ENCODE measurements at places on chromosomes 13 and 19.

- no peak for DNase-seq
Observed at GRCh38 chr13:72884101-72884500, 102.2 kb downstream of the PIBF1 start.

DNA sequence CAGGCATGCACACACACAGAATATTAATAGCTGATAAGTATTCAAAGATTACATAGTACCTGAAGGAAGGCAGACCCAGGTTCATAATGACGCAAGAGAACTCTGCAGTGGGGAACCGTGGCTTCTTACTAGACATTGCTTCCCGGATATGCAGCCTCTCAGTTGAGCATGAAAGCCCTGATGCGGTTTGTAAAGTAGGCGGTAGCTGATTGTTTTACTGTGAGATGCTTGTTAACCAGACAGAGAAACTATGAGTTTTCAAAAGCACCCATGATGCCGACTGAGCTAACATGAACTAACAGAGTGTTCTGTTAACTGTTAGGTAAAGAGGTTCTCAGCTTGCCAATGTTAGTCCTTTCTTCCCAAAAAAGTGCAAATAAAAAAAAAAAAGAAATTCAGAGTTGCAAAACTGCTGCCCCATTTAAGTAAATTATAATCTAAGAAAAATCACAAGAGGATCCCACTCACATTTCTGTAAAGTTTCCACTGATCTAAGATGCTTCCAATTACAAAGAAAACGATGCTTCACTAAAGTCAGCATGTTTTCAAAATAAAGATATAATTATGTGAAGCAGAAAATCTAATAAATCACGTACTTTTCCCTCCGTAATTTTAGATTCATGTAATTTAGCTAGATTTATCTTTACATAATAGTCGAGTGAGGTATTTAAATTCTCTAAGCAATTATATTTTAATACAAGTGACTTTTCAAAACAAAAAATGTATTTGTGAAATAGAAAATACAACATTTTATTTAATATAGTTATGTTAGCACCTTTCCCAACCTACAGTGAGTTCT, 2.2 kb downstream of the FLT1 start:
- peak; percentile 7 for DNase-seq

GRCh38 chr13:51000571-51001260, 91.1 kb downstream of the RNASEH2B start:
- DNase-seq, result no peak

GRCh38 chr13:30743319-30744055, 8.1 kb downstream of the ALOX5AP start:
- no peak for DNase-seq

- DNase-seq, result peak; percentile 35
Observed at GRCh38 chr19:10518444-10519361, 1.5 kb upstream of the S1PR5 start.

- no peak for DNase-seq
Observed at GRCh38 chr19:10898633-10899032, 27.3 kb downstream of the CARM1 start.

GRCh38 chr13:28735481-28736029, 16.8 kb upstream of the SLC46A3 start:
- DNase-seq, result no peak

GRCh38 chr19:10293637-10294367, 4.0 kb downstream of the ICAM5 start:
- no peak for DNase-seq

- no peak for DNase-seq
Observed at GRCh38 chr13:90201202-90201601, 1146.3 kb upstream of the MIR17HG start.

DNA sequence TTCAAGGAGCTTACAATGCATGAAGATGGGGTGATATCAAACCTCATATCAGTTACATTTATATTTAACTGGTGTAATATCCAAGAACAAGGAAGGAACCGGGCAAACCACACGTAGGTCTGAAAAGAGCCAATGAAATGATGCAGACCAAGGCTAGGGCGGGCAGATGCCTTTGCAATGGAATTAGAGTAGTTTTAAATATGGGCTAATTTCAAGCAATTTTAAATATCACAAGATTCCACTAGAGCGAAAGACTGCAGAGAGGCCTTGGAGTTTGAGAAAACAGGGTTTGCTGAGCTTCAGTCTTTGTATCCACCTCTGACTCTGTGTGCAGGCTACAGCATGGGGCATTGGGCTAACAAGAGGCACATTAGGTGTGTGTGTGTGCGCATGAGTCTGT, 53.9 kb upstream of the ZNF536 start:
- no peak for DNase-seq

DNA sequence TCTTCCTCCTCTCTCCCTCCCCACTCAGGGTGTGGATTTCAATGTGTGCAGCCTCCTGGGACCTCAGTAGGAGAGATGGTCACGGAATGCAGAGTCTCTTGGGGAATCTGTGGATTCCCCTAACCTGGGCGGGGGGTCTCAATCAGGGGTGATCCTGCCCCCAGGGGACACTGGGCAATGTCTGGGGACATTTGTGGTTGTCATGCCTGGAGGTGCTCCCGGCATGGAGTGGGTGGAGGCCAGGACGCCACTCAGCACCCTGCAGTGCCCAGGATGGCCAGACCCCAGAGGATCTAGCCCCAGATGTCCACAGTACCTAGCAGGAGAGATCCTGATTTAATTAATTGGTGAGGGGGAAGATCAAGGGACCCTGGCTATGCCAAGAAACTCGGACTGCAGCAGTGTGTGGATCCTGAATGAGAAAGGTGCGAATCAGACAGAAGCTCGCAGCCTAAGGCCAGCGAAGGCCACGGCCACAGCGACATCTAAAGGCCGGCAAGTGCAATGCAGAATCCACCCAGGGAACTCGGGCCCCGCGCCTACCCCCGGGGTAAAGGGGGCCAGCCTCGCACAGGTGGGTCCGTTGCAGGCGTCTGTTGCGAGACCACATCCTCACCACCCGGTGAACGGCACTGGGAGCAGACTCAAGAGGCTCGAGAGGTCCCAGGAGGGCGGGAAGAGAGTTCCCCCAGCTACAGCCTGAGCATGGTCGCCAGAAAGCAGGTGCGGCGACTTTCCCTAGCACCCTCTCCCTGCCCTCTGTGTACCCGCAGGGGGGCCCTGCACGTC, 88.8 kb downstream of the GNG7 start:
- peak; percentile 57 for DNase-seq

GRCh38 chr19:38034492-38034860, 127.5 kb downstream of the SIPA1L3 start:
- DNase-seq, result no peak

Measured in activated gamma-delta T cell treated with Interleukin-2 at 50 U/mL for 16 hours (primary cell).